ENCODE measurements at places on chromosomes 4 and X. TPM values are rescaled to one million over a fixed set of nuclear protein-coding genes. Genes with fewer than 3 reads are reported as not detected.

F8A3 gene
- total RNA-seq, result 5.5 TPM

FAM120C gene
- 12.3 TPM for total RNA-seq

VCX2 gene
- not detected for total RNA-seq

CACNA1F gene
- 2.7 TPM for total RNA-seq

SLC10A6 gene
- not detected for total RNA-seq

BTC gene
- total RNA-seq, result 0.07 TPM

TLR8 gene
- not detected for total RNA-seq

ADGRG4 gene
- not detected for total RNA-seq

MAGEA2 gene
- total RNA-seq, result 9.2 TPM

CRLF2 gene
- not detected for total RNA-seq
